Colonic mucosa (tissue), 4 donors: ENCODE measurements at places on chromosomes 5 and 9.
A peak's percentile ranks its signal among the peaks of the same experiment; 100 is the strongest.

DNA sequence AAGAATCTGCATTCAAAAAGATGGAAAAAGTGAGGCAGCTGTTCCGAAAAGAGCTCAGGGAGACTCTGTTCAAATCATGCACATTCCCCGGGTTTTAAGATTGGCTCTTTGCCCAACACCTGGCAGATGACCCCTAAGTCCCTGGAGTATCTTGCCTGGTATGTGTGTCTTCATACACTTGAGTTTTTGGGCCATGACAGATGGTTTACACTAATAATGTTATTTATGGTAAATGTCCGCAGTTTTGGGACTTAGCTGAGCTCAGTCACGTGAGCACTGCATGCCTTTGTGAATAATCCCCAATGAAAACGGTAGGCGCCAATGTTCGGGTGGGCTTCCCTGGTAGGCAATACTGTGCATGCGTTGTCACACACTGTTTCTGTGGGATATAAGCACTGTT lies 316.1 kb downstream of the PRDM9 start:
- no peak for DNase-seq

- DNase-seq, result no peak
These were observed 94.6 kb downstream of the SEMA6A start for GRCh38 chr5:116479776-116480675.

- peak; percentile 94 for DNase-seq
These were observed 12.8 kb upstream of the RALGDS start for GRCh38 chr9:133133681-133134387.

DNA sequence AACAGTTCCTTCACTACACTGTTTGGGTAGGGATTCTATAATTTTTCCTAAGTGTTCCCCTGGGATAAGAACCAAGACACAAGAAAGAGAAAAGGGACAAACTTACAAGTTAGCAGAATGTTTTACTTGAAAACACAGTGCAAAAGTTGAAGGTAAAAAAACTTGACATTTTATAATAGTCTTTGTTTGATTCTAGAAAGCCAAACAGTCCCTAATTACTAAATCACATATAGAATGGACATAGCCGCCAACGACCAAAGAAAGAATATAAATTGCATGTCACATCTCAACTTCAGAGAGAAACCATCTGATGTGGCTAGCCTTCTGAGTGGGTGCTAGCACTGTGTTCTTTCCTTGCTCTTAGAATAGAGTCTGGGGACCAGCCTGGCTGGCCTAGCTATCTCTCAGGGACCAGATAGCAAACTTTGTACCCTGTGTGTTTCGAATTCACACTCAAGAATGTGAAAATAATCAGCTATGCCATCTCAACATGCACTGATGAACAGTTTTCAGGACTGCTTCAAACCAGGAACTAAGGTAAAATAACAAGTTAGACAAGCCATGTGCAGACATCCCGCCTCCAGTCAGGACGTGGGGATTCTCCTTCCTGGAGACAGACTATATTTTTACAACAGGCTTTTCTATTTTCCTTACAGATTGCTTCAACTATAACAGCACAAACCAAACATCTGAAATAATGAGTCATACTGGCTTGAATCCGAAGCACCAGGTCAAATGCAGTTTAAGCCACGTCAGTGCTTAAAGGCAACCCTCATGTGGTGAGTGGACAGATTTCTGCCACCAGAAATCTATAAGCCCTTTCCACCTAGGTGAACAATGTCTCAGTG lies 53.7 kb downstream of the LHFPL2 start:
- peak; percentile 58 for DNase-seq
